ENCODE measurements at places on chromosomes 13 and 19.
A peak's percentile ranks its signal among the peaks of the same experiment; 100 is the strongest.

GRCh38 chr19:29376855-29377354 is 148.9 kb upstream of the VSTM2B start:
- no peak for DNase-seq

- DNase-seq, result no peak
Measured at GRCh38 chr13:43567608-43568007, 219.2 kb downstream of the ENOX1 start.

- no peak for DNase-seq
Measured at GRCh38 chr13:112065521-112065866, 1.5 kb upstream of the SOX1 start.

DNA sequence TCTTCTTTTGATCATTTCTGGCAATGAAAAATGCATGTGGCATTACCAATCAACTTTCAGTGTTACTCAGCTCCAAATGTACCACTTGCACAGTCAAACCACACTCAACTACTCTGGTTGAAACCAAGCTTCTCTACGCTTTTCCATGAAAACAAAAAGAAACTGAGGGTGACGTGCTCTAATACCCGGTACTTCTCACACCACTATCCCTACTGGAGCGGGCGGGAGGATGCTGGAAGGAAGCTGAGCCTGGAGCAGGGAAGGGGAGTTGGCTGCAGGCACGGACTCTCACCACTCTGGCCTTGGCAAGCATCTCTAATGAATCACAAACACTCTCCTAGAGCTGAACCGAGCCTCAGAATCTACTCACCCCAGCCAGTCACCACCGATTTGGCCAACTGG is 48.2 kb downstream of the STK24 start:
- peak; percentile 73 for DNase-seq

DNA sequence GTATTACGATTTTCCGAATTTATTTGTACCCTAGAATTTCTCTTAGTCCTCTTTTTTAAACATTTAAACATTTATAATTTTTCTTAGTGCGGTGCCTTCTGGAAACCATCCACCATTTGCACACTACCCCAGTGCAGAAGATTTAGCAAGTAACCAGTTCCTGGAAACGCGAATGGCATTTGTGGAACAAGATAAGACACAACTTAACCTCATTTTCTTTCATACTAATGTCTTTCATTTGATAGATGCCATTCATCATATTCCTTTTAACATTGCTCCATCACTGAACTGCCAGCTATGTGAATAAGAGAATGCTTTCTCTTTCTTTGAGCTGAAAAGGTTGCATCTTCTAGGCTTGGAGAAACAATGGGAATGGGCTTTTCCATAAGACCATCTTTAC is 6.8 kb downstream of the FRY start:
- DNase-seq, result no peak

DNA sequence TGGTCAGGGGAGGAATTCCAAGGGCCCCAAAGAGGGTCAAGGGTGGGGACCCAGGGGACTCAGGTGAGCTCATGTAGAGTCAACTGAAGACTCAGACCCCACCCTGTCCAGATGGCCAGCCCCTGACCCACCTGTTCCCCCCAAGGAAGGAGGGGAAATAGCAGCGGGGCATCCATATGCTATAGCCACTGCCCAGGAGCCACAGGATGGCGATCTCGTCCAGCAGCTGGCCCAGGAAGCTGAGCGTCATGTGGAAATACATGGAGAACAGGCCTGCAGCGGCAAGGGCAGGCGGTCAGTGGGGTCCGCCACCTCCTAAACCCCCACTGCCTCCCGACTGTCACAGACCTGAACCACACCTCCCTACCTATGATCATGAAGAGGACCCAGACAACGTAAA is 21.4 kb downstream of the ACER1 start:
- no peak for DNase-seq

DNA sequence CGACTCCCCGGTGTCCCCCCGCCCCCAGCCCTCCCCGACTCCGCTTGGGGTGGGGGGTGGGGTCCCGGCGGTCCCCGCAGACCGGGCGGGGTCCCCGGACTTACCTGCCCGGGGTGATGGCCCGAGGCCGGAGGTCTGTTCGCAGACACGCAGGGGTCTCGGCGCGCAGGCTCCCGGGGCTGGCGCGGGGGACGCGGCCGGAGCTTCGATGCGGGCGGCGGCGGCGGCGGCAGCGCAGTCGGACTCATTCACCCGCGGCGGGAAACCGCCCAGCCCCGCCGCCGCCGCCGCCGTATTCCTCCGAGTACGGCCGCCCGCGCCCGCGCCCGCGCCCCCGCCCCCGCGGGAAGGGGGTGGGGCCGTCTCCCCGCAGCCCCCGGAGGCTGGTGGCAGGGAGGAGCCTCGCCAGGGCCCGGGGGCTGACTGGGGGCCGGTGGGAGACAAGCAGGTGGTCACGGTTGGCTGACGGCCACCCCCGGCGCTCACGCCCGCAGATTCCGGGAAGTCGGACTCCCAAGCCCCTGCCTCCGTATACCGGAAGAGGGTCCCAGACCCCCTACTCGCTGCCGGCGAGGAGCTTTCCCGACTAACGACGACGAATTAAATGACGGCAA is at the start of gene C2CD4C:
Gene C2CD4C (minus strand): TSS at position 246 of the 614 bp plus-strand sequence. CDS start 786 bp downstream, outside the sequence.
- peak; percentile 70 for DNase-seq

- DNase-seq, result no peak
Measured at GRCh38 chr19:4023600-4024398, 16.3 kb downstream of the PIAS4 start.

DNA sequence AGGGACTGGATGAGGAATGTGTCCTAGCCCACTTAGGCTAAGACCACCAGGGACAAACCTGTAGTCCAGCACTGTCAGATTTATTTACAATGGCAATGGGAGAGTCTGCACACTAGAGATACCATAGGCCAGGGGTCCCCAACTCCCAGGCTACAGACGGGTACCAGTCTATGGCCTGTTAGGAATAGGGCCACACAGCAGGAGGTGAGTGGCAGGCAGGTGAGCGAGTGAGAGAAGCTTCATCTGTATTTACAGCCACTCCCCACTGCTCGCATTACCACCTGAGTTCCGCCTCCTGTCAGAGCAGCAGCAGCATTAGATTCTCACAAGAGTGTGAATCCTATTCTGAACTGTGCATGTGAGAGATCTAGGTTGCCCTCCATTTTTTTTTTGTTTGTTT is 2.4 kb downstream of the THAP8 start:
- no peak for DNase-seq

DNA sequence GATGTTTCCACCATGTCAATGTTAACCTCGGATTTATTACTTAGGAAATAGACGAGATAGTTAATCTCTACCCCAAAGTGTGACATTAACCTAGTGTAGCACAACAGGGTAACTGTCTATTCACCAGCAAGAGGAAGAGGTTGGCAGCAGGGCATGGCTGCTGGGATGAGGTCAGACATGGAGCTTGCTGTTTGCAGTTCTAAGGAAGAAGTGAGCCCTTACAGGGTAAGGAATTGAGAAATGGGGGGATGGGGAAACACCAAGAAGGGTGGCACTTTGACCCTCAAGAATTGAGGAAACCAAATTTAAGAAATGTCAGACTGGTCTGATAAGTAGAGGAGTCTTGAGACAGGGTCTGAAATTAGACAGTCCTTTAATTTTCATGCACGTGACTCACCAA is 62.4 kb downstream of the MBD3L2B start:
- DNase-seq, result no peak

DNA sequence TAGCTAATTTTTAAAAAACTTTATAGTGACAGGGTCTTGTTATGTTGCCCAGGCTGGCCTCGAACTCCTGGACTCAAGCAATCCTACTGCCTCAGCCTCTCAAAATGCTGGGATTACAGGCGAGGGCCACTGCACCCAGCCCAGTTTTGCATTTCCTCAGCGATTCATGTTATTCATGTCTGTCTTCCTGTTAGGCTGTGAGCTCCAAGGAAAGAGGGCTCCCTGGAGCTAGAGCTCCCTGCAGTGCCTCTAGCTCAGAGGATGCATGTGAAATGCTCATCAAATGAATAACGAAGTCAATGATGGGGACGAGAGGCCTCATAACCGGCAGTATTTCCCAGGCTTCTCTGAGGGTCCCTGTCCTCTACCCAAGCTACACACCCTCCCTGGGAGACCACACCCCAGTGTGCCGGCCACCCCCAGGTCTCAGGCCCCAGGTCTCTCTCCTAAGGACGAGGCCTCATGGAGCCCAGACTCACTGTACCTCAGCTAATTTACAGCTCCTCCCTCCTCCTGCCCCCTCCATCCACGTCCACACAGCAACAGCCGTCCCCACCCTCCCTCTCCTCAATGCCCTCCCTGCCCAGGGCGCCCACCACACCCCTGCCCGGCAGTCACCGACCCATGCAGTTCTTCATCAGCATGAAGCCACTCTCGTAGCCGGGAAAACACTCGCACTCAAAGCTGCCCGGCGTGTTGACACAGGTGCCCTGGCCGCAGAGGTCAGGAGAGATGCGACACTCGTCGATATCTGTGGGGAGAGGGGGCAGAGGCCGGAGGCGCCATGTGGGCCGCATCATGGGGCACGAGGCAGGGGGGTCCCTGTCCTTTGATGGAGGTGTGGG is 28.5 kb downstream of the FBN3 start:
- no peak for DNase-seq

GRCh38 chr13:100566543-100566942 is 22.0 kb downstream of the GGACT start:
- DNase-seq, result no peak

GRCh38 chr19:6660930-6661329 is 9.0 kb downstream of the TNFSF14 start:
- no peak for DNase-seq

GRCh38 chr19:6678690-6679109 is 8.7 kb upstream of the TNFSF14 start:
- DNase-seq, result no peak

DNA sequence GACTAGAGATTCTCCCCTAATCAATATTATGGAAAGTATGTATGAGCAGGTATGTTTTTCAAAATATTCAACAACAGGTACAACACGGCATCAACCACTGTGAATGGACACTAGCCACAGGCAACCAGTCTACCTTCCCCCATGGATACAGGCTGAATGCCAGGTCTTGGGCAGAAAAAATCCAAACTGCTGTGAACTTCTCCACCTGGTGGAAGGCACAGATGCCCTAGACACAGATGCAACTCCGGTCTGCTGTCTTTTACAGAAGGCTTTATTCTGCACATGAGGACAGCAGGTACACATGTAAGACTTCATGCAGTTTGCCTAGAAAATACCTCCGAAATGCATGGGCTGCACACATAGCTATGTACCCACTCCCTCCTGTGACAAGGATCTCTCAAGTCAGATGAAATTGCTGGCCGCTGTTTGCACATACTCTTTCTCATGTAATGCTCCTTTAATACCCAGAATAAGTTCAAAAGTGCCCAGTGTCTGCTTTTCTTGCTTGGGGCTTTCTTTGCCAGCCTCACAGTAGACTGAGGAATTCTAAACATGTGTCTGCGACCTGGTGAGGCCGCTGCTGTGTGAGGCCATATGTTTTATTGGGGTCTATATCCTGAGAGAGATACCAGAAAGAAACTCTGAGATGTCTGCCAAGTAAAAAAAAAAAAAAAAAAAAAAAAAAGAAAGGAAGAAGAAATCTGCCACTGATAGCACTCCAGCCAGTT is 325.9 kb downstream of the FOXO1 start:
- no peak for DNase-seq

- DNase-seq, result no peak
Measured at GRCh38 chr13:94947965-94948371, 235.6 kb upstream of the SOX21 start.

DNA sequence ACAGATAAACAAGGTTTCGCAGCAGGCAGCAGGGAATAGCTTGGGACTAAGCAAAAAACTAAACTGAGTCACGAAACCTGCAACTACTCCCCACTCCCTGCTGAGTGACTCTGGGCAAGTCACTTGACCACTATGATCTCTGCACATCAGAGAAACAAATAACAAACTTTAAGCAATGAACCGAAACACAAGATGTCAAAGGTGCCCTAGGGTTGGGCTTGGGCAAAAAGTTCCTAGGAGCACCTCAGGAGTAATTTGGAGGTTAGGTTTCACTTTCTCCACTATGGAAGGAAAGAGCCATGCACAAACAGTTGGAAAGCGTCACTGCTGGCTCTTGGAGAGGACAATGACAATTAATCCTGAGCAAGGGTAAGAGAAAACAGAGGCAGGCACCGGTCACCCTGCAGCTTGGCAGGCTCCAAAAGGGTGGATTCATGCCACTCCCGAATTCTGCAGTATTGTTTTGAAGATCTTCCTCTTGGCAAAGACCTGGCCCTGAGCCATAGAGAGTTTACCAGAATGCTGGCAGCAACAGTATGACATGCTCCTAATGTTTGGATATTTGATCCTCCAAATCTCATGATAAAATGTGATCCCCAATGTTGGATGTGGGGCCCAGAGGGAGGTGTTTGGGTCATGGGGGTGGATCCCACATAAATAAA is 60.3 kb downstream of the CRYL1 start:
- no peak for DNase-seq

GRCh38 chr19:1172353-1173158 is 1.5 kb downstream of the SBNO2 start:
- DNase-seq, result peak; percentile 65

DNA sequence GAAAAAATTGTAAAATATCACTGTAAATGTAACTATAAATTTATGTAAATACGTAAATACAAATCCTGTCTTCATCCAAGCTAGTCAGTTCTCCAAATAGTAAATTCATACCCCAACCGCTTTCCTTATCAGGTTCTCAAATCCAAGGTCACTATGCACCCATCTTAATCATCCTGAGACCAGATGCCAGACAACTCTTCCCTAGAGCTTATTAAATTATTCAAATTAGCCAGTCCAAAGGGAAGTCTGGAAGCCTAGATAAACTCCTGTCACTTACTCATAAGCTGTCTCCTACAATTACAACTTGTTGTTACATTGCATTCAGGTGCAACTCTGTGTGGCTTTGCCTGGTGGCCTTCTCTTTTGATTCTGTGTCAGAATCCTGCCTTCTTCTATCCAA is 836.1 kb upstream of the PCDH20 start:
- no peak for DNase-seq

GRCh38 chr19:52658595-52658994 is 20.4 kb upstream of the ZNF83 start:
- no peak for DNase-seq

GRCh38 chr13:27427641-27428040 is 3.2 kb downstream of the GTF3A start:
- no peak for DNase-seq

DNA sequence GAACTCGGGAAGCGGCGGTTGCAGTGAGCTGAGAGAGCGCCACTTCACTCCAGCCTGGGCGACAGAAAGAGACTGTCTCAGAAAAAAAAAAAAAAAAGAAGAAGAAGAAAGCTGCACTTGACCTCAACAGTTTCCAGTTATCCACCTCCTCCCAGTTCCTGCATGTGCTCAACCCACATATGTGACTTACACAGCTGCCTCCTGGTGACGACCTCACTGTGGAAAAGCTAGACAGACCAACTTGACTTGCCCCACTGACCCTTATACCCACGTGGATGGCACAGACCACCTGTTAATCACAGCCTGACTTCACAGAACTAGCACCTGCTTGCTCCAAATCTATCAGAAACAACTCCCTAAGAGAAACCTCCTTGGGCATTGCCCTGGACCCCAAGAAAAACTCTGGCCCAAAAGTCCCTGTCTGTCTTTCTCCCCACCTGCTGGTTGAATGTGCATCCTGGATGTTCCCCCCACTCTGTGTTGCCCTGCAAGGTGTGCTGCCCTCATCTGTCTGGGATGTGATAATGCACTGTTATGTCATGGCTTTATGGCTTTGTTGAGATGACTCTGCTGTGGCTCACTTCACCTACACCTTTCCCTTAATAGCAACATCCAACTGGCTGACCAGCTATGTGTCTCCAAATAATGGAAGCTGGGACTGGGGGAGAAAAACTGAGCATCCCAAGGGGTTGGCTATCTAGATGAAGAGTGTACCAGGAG is 2.8 kb downstream of the ZNF20 start:
- DNase-seq, result no peak
